ENCODE measurements at places on chromosomes 1 and 21. TPM values are rescaled to one million over a fixed set of nuclear protein-coding genes. Genes with fewer than 3 reads are reported as not detected.

The OR2L2 gene
- not detected for total RNA-seq

The GPR25 gene
- total RNA-seq, result 0.27 TPM

The HRNR gene
- not detected for total RNA-seq

The OVAAL gene
- total RNA-seq, result not detected

The CHRM3 gene
- 5.9 TPM for total RNA-seq

The PTCH2 gene
- total RNA-seq, result 0.27 TPM

The ANGPTL1 gene
- total RNA-seq, result 57.0 TPM

The PPM1J gene
- total RNA-seq, result 3.7 TPM

The DAB1 gene
- under 0.01 TPM for total RNA-seq

The OLIG2 gene
- not detected for total RNA-seq

The TINAGL1 gene
- total RNA-seq, result 229 TPM

The SDC3 gene
- 13.5 TPM for total RNA-seq

Measured in thyroid gland (tissue), 4 donors.